ENCODE measurements at places on chromosomes 3 and 15. TPM values are rescaled to one million over a fixed set of nuclear protein-coding genes. Genes with fewer than 3 reads are reported as not detected.

Gene ADAMTS9
- total RNA-seq, result 151 TPM

Gene CLDN18
- 0.29 TPM for total RNA-seq

Gene LMCD1
- 76.9 TPM for total RNA-seq

Gene GAP43
- 1.1 TPM for total RNA-seq
